ENCODE measurements at places on chromosomes 5 and 9.
A peak's percentile ranks its signal among the peaks of the same experiment; 100 is the strongest.

GRCh38 chr5:103120607-103121200 lies 603 bp downstream of the PPIP5K2 start:
- DNase-seq = peak; percentile 1

- DNase-seq = no peak
Observed at GRCh38 chr9:121703014-121703734, 51.7 kb downstream of the DAB2IP start.

- DNase-seq = no peak
Observed at GRCh38 chr5:132813599-132814502, 749 bp downstream of the SOWAHA start.

DNA sequence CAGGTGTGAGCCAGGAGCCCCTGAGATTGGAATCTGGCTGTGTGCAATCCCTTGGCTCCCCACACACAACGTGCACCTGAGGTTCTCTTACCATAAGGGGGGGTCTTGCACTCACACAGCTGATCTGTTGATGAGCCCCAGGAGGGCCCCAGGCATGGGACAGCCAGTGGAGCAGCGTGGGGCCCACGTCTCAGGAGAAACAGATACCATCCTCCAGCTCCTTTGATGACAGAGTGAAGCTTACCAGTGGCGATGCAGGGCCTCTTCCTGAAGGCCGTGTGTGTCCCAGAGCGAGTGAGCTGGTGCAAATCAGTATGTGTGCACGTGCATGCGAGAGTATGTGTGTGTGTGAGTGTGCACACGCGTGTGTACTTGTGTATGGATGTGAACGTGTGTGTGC lies 287.4 kb downstream of the IRX1 start:
- no peak for DNase-seq

DNA sequence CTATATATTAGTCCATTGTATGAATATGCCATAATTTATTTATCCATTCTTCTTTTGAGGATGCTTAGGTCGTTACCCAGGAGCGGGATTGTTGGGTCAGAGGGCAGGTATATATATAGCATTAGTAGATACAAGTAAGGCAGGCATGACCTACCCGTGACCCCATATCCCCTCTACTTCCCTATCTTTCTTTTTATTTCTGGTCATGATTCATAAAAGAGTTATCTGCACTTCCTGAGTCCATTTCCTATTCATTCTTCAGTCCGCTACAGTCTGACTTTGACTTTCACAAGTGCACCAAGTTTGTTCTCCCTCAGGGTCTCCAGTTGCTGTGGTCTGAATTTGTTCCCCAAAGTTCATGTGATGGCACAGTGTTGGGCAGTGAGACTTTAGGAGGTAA lies 6.9 kb downstream of the RHOBTB3 start:
- no peak for DNase-seq
